Spleen (tissue), 13 donors: ENCODE measurements at places on chromosomes 3 and 15. TPM values are rescaled to one million over a fixed set of nuclear protein-coding genes. Genes with fewer than 3 reads are reported as not detected.

Gene SNX22
- 11.0 TPM for total RNA-seq

Gene FBLN2
- total RNA-seq, result 17.4 TPM

Gene GCNT3
- 0.51 TPM for total RNA-seq

Gene TM4SF18
- total RNA-seq, result 59.7 TPM

Gene CACNA1D
- total RNA-seq, result 24.2 TPM

Gene SLC12A8
- 1.4 TPM for total RNA-seq

- H3K4me3 ChIP-seq, result no peak overlapping the region
- peak overlapping the region; percentile 48 for H3K27ac ChIP-seq
- no peaks in the 10 kb centered on the region for H3K27me3 ChIP-seq
- H3K36me3 ChIP-seq, result no peaks in the 10 kb centered on the region
- no peak for DNase-seq
These were observed 190.1 kb upstream of the LPP start for GRCh38 chr3:187963677-187964385.

GRCh38 chr3:196274585-196274984, 12.9 kb downstream of the PCYT1A start:
- H3K27me3 ChIP-seq, result no peaks in the 10 kb centered on the region
- DNase-seq, result no peak
- H3K27ac ChIP-seq, result peak overlapping the region; percentile 61

DNA sequence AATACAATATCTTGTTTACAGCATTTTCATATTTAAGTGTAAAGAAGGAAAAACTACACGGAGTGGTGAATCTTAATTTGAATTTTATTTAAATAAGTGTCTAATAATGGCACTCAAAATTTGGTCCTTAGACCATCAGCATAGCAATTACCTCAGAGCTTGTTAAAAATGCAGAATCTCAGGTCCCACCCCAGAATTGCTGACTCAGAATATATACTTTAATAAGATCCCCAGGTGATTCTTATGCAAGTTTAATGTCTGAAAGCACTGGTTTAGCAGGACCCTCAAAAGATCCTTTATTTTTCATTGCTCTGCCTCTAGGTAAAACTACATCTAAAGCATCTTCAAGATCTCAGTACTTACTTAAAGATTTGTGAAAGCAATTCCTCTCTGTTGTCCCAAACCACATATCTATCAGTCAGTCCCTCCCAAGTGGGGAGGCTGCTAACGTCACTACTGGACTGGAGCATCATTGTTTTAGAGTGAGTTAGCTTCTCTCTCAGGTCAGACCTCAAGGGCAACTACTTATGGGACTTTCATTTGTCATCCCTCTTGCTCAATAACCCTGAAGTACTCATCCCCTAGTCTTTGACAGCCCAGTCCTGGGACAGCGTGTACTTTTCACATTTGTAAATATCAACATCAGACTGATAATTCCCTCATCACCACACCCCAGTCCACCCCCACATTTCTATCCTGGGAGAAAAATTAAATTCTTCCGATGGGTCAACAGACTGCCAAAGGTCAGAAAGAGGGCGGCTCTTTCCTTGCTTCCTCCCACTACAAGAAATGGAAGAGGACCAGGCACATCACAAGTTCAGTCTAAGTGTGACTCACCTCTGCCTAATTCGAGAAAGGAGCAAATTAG, 76.7 kb downstream of the CBLB start:
- no peak for DNase-seq
- H3K27ac ChIP-seq, result no peak overlapping the region
- no peaks in the 10 kb centered on the region for H3K36me3 ChIP-seq
- no peak overlapping the region for H3K4me3 ChIP-seq
- no peaks in the 10 kb centered on the region for H3K27me3 ChIP-seq
- peaks cover 20% of the 10 kb centered on the region for H3K4me1 ChIP-seq

GRCh38 chr15:90126022-90126421, 23.8 kb upstream of the IDH2 start:
- no peak overlapping the region for H3K27ac ChIP-seq
- H3K36me3 ChIP-seq, result no peaks in the 10 kb centered on the region
- peaks cover 8% of the 10 kb centered on the region for H3K27me3 ChIP-seq
- H3K4me3 ChIP-seq, result no peak overlapping the region
- DNase-seq, result no peak
- H3K4me1 ChIP-seq, result no peaks in the 10 kb centered on the region

GRCh38 chr3:166123088-166123487, 285.9 kb upstream of the BCHE start:
- H3K36me3 ChIP-seq, result no peaks in the 10 kb centered on the region
- H3K4me1 ChIP-seq, result no peaks in the 10 kb centered on the region
- no peaks in the 10 kb centered on the region for H3K27me3 ChIP-seq
- no peak overlapping the region for H3K4me3 ChIP-seq

- no peak for DNase-seq
- no peaks in the 10 kb centered on the region for H3K27me3 ChIP-seq
- H3K36me3 ChIP-seq, result no peaks in the 10 kb centered on the region
- no peak overlapping the region for H3K4me3 ChIP-seq
These were observed 28.8 kb upstream of the PROK2 start for GRCh38 chr3:71813704-71814103.

DNA sequence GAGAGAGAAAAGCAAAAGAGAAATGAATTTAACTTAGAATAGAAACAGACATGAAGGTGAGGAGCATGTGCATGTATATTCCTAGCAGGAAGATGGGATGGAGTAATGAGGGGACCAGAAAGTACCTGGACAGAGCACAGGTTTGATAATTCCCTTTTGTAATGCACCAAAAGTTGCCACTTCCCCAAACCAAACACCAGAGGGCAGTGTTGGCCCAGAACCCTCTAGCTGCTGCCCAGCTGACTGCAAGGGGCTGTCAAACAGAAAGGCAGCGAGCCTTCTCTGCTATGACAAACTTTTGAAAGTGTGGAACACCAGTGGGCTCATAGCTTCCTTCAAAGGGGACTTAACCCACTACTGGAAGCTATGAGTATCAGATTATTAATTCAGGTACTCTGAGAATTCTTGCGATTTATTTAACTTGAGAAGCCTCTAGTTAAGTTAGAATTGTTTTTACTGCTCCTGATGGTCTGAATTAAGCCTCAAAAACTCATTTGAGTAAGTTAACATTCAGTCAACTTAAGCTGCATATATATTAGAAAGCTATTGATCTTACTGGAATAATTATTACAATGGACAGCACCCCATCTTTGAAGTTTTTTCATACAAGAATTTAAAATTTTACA, 234.9 kb downstream of the NEK10 start:
- no peak overlapping the region for H3K27ac ChIP-seq
- H3K36me3 ChIP-seq, result no peaks in the 10 kb centered on the region
- no peaks in the 10 kb centered on the region for H3K27me3 ChIP-seq
- H3K4me1 ChIP-seq, result no peaks in the 10 kb centered on the region
- DNase-seq, result peak; percentile 84

- no peak for DNase-seq
- H3K27ac ChIP-seq, result no peak overlapping the region
- H3K4me3 ChIP-seq, result no peak overlapping the region
- H3K4me1 ChIP-seq, result no peaks in the 10 kb centered on the region
These were observed 402.2 kb downstream of the EPHB1 start for GRCh38 chr3:135197246-135197645.

GRCh38 chr3:85592256-85592655, 633.5 kb downstream of the CADM2 start:
- H3K27ac ChIP-seq, result no peak overlapping the region
- no peaks in the 10 kb centered on the region for H3K4me1 ChIP-seq
- H3K36me3 ChIP-seq, result no peaks in the 10 kb centered on the region
- no peak overlapping the region for H3K4me3 ChIP-seq

- no peaks in the 10 kb centered on the region for H3K27me3 ChIP-seq
- no peak overlapping the region for H3K27ac ChIP-seq
- no peak for DNase-seq
- no peak overlapping the region for H3K4me3 ChIP-seq
- H3K36me3 ChIP-seq, result no peaks in the 10 kb centered on the region
These were observed 1096.3 kb upstream of the CFAP20DC start for GRCh38 chr3:60146121-60146520.

DNA sequence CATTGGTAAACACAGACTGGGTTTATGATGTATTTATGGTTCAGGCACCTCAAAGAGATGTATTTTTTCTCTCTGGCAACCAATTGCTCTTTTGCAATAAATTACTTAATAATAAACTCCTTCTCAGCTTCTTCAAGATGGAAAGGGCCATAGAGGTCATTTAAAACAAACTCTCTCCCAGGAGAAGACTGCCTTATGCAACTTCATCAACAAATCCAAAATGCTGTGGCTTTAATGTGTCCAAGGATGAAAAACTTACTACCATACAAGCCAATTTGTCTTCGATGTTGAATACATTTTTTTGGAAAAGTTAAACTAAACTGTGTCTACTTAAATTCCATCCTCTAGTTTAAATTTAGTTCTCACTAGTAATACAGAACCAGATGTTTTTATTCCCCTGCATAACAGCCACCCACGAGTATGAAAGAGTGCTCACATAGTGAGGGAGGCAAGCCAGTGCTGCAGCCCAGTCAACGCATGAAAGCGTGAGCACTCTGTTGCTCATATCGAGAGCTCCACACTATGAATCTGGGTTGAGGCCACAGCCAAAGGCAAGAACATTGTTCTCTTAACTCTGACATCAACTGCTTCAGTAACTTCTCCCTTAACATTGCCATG, 761.3 kb upstream of the GRM7 start:
- H3K27ac ChIP-seq, result no peak overlapping the region
- H3K36me3 ChIP-seq, result no peaks in the 10 kb centered on the region
- H3K4me1 ChIP-seq, result no peaks in the 10 kb centered on the region

DNA sequence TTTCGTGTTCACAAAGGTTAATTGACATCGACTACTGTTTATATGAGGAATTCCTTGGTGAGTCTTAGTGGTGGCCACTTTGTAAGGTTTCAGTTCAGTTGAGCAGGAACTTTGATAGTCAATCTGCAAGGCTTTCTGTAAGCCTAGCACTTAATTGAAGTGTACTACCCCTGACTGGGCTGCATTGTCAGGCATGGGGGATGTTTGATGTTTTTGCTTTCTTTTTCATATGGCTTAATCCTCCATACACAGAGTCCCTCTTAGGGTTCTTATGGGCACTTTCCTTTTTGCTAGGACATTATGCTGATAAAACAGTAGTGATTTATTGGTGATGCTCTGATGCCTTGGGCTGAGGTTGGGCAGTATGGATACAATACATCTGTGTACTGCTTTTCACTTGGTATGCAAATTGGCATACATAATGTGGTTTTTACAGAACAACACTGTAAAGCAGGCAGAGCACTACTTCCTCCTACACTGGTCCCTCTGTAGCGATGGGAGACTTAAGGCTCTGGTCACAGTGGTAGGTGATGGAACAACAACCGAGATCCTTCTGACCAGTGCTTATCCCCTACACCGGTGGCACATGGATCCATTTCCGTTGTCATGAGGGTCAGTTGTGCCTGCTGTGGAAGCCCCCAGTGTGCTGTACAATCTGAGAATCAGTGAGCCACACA, 261.0 kb downstream of the MFSD1 start:
- no peaks in the 10 kb centered on the region for H3K4me1 ChIP-seq
- no peaks in the 10 kb centered on the region for H3K36me3 ChIP-seq
- DNase-seq, result no peak
- no peak overlapping the region for H3K4me3 ChIP-seq
- no peaks in the 10 kb centered on the region for H3K27me3 ChIP-seq

DNA sequence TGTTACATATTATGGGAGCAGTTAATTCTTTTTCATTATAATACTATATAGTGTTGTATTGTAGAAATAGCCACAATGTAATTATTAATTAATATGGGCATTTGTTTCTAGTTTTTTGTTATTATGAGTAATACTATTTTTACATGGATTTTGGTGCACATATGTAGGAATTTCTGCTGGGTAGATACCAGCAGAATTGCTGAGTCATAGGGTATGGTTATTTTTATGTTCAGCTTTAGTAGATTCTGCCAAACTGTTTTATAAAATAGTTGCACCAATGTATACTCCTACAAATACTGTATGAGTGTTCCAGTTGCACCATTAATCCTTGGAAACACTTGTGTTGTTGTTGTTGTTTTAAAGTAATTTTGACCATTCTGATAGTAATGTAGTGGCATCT, 91.5 kb downstream of the SH3GL3 start:
- DNase-seq, result no peak
- no peaks in the 10 kb centered on the region for H3K27me3 ChIP-seq
- no peak overlapping the region for H3K27ac ChIP-seq
- no peaks in the 10 kb centered on the region for H3K36me3 ChIP-seq

DNA sequence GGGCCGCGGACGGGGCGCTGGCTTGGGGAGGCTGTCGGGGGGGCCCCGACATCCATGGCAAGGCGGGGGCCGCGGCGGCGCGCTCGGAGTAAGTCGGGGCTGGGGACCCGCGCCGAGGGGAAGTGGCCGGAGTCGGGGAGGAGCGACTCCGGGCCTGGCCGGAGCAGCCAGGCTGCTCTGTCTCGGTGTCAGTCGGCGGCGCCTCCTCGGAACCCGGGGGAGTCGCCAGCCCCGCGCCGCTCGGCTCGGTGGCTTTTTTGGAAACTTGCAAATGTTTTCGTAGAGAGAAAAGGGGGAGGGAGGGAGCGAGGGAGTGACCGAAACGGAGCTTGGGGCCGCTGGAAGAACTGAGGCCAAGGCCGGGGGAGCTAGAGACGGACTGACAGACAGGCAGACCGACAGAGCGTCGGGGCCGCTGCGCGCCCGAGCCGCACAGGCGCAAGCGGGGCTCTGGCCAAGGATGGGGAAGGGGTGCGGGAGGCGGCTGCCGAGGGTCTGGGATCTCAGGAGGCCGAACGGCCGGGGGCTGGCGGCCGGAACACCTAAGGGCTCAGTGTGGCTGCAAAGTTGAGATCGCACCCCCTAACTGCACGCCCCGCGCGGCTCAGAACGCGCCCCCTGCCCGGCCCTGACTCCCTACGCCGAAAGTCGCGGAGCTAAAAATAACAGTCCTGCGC, 5.0 kb downstream of the PTH1R start:
- peak overlapping the region; percentile 85 for H3K27ac ChIP-seq
- no peak for DNase-seq
- H3K4me3 ChIP-seq, result peak overlapping the region; percentile 42
- no peaks in the 10 kb centered on the region for H3K27me3 ChIP-seq

DNA sequence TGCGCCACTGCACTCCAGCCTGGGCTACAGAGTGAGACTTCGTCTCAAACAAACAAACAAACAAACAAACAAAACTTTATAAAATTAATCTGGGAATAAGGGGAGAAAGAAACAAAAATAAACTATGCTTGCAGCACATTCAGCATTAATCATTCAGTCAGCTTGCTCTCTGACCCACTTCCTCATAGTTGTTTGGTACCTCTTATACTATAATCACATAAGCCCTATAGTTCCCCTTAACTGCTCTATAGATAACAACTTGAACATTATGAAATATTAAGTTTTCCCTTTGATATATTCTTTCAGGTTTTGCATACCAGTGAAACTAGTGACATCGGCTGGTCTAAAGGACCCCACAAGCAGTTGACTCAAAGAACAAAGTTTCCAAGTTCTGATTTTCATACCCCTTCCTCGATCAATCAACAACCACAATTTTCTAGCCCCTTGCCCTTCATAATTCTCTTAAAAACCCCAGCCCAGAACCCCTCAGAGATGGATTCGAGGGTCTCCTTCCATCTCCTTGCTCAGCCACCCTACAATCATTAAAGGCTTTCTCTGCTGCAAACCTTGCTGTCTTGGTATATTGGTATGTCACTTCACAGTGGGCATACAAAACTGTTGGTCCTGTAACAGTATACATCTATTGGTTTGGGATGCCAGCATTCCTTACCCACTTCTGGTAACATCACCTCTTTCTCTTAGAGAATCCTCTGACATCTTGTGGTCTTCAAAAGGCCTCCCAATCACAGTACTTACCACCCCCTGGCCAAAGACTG, 26.4 kb downstream of the BCL2L10 start:
- peaks cover 14% of the 10 kb centered on the region for H3K4me1 ChIP-seq
- H3K27ac ChIP-seq, result no peak overlapping the region
- no peaks in the 10 kb centered on the region for H3K36me3 ChIP-seq
- H3K27me3 ChIP-seq, result no peaks in the 10 kb centered on the region
- no peak overlapping the region for H3K4me3 ChIP-seq
- DNase-seq, result no peak
